ENCODE measurements at places on chromosomes 12 and 14.

GRCh38 chr12:104741077-104741476, 217.0 kb downstream of the SLC41A2 start:
- no peak for DNase-seq

- no peak for DNase-seq
Observed at GRCh38 chr12:18872770-18873169, 134.9 kb downstream of the CAPZA3 start.

DNA sequence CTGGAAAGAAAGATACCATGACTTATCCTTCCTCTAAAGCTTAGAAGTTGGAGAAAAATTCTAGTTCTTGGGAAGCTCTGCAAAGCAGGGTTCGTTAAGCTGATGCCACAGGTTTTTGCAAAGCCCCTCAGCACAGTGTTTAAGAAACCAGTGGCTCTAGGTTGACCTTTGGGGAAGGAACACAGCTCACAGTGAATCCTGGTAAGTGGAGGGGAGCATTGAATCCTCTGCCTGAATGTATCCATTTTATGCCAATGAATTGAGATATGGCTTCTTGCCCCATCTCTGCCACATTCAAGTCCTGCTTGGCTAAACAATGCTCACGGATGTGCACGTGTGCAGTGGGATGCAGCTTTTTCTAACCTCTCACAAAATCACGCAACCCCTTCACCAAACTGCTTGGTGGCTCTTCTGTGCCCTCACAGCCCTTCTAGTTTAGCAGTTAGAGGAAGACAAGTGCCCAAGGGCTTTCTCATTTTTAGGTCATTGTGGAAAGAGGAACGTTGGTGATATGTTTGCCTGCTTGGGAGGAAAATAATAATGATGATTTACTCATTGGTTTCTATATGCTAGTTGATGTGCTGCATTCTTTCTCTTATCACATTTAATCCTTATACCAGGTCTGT, 111.3 kb downstream of the DAD1 start:
- DNase-seq, result no peak

GRCh38 chr12:69922999-69923398, 98.0 kb downstream of the MYRFL start:
- no peak for DNase-seq

DNA sequence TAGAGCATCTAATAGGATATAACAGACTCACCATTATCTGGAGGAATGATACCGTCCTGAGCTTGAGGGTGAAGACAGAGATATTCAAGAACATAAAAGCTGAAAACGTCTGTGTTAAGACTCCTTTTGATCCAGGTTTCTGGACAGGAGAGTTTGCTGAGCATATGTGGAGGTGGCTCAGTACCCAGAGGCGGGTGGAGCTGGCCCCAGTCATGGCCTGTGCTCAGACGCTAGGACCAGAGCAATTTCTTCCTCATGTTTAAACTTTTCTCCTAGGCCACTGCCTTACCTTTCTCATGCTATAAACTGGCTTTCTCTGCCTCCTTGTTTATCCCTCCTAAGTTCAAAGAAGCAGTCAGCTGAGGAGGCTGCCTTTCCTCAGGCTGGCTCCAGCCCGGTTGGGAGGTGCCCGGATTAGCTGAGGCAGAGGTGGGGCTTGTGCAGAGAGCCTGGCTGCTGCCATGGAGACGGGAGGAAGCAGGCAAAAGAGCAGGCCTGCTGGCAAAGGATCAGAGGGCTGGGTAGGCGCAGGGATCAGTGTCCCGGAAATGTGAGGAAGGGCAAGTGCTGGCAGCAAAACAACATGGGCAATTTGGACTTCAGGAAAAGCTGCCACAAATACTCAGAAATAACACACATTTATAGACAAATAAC, 13.7 kb downstream of the COA8 start:
- no peak for DNase-seq

DNA sequence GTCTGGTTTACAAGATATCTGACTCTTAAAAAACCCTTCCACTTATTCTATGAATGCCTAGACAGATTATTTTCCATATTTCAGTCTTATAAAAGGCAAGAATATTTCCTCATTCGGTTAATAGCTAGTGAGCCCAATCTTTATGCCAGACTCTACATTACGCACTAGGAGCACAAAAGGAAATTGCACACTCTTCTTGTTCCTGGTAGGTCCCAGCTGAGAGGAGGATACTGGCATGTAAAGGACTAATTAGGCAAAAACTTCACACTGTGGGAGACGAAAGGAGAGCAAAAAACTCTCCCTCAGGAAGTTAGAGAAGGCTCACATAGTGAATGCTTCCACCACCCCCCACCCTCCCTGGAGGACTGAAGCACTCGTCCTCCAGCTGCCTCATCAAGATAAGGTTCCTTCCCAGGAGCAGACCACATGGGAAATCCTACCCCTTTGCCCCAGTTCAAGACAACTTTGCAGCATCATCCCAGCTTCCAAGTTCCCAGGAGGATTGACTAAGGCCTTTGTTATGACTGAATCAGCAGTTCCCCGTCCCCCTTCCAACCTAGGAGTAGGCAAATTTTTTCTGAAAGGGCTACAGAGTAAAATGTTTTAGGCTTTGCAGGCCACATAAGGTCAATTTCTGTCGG, 14.5 kb downstream of the CAPZA3 start:
- no peak for DNase-seq

DNA sequence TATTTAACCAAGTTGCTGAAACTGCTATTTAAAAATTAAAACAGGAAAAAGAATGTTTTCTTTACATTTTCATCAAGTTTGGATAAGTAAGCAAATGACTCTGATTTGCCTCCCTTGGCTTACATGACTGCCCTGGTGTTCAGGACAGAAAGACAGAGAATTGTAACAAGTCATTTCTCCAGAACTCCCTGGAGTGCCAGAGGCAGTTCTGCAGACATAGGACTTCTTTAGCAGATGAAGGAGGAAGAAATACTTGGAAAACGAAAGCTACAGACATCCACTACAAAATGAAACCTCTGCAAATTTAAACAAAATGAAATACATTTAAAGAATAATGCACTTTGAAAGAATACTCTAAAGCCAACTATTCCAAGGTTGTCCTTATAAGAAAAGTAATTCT, 253.9 kb downstream of the LRFN5 start:
- DNase-seq, result no peak

DNA sequence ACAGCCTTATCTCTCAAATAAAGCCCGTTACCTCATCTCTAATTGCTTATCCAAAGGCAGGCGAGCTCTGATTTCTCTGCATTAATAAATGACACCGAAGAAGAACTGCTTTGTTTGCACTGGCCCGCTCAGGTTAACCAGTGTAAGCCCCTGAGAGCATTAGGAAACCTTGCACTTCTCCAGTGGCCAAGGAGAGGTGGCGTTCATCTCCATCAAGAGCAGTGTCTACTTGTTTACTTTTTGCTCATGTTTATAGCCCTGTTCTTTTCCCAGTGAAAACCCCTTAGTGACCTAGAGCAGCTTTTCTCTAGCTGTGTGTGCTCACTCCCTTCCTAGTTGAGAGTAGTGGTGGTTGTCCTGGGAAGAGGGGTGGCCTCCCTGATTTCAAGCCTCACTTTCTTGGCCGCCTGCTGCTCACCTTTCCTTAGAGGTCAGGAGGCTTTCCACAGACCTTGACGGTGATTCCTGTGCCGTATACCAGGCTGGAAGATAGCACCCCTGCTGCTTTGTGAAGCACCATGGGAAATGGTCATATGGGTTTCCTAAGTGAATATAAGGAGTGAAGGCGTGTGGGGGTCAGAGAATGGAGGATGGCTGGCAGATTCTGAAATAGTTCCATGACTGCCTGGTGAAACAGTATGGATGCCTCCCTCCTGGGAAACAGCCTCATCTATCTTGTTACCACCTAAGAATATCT, 16.6 kb downstream of the FBXW8 start:
- no peak for DNase-seq

GRCh38 chr12:15505616-15506015, 183.3 kb downstream of the PTPRO start:
- no peak for DNase-seq

GRCh38 chr12:52971679-52972329, 22.9 kb downstream of the KRT18 start:
- no peak for DNase-seq

DNA sequence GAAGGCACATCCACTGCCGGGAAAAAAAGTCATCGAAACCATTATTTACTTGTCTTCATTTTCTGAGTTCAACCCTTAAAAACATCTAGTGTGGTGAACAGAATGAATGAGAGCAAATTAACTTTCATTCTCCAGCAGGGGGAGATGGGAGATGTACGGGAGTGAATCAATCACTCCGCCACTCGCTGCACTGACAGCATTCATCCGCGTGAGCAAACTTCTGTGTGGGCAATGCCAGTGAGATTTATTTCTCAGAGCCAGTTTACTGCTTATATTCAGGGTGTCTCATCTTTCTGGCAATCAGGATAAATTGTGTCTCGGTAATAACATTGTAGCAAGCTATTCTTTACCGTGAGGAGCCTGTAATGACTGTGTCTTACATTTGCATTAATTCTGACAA, 463.6 kb upstream of the MIS18BP1 start:
- no peak for DNase-seq

- DNase-seq, result no peak
Observed at GRCh38 chr12:78088391-78088832, 257.7 kb downstream of the NAV3 start.

DNA sequence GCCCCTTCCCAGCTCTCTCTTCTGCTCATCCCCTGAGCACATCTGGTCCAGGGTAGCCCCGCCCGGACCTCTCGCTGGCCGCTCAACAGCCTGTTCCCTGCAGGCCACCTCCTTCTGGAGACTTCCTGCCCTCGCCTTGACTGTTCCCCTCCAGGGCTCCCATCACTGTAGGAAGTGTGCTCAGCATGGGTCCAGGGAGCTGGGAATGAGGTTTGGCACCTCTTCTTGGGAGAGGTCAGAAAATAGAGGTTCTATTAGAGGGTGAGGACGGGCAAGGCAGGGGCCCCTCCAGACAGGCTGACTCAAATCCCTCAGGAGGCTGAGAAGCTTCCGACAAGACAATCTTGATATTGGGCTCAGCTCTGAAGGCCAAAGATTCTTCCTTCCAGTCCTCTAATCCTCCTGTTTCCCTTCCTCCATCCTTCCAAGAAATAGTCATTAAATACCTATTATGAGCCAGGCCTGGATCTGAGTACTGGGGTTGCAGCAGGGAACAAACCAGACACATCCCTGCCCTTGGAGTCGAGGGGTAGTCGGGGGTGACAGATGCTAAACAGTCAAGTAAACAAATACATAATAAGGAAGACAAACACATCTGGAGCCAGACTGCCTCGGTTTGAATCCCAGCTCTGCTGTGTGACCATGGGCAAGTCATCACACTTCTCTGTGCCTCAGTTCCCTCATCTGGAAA, 30.6 kb downstream of the CMKLR1 start:
- DNase-seq, result no peak

DNA sequence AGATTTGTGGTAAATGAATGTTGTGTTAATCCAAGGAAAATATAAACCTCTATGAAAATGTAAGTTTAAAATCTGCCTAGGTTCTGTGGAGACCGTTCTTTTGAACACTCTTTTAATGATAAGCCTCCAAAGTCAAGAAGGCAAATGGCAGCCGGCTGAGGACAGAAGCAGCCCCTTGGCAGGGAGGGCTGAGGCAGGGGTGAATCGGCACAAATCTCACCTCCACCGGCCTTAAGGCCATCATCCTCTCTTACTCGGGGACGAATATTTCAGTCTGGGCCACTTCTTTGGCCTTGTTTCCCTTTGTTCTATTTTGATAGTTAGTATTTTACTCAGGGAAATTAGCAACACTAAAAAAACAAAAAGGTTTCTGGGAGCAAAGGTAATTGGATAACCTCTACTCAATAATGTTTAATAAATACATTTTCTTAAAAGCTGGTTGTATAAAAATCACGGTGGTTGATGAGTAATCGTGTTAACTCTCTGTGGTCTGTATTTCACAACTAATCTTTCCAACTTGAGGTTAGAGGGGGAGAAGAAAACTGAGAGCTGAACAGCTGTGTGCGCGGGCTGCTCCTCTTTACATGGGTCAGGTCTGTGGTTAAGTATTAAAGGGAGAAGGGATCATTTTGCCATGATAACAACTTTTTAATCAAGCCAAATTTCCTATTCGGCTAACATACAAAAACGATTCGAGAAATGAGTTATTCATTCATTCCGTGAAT, 18.6 kb downstream of the LGMN start:
- no peak for DNase-seq

DNA sequence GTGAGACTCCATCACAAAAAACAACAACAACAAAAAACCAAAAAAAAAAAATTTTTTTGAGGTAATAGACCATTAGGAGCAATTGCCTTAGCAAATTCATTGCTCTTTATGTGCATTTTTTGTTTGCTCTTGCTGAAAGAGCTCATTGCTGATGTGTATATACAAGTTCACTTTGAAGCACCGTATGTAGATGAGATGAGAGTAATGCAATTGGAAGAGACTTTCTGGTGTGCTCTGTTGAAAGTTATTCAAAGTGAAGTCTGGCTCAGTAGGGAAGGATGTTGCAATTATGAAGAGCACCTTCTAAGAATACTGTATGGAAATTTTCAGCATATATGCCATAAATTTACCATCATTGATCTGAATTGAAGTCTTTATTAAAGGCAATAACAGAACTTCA, 46.7 kb upstream of the KLRD1 start:
- DNase-seq, result no peak

- DNase-seq, result no peak
Observed at GRCh38 chr12:50564237-50564947, 59.6 kb downstream of the DIP2B start.

- DNase-seq, result no peak
Observed at GRCh38 chr14:70257526-70257925, 68.8 kb upstream of the SLC8A3 start.

GRCh38 chr12:44377443-44378187, 498.5 kb downstream of the NELL2 start:
- no peak for DNase-seq

- no peak for DNase-seq
Observed at GRCh38 chr14:98714626-98715425, 557.2 kb downstream of the BCL11B start.

GRCh38 chr12:57250956-57251355, at the start of gene STAC3:
TSS of gene STAC3 (minus strand) at chr12:57251187. CDS start at chr12:57249636, 1,551 bp downstream.
- DNase-seq, result no peak

GRCh38 chr12:31362759-31363415, 36.9 kb upstream of the SINHCAF start:
- no peak for DNase-seq

GRCh38 chr14:100659345-100660001, 67.2 kb upstream of the DLK1 start:
- DNase-seq, result no peak
